HepG2 (cell line): ENCODE measurements at places on chromosomes 11 and 22. TPM values are rescaled to one million over a fixed set of nuclear protein-coding genes. Genes with fewer than 3 reads are reported as not detected.
A peak's percentile ranks its signal among the peaks of the same experiment; 100 is the strongest.

Gene DEPDC7
- 33.3 and 37.9 TPM in 2 replicates for total RNA-seq

DNA sequence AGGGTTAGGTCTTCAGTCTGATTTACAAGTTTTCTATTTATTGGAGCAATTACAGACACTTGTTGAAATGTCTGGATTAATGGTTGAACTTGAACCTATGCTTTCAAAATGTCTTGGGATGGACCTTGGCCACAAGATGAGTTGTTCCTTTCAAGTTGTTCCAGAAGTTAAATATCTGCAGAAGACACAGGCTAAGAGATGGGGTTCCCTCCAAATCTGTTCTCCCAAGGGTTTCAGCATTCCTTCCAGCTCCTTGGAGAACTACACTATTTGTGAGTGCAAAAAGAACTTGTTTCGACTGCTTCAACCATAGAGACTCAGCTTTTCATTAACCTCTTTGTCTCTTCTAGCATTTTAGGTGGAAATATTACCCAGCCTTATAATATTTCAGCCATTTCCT is 189.0 kb upstream of the BLID start:
- H3K27ac ChIP-seq: no peak overlapping the region
- no peaks in the 10 kb centered on the region for H3K27me3 ChIP-seq
- DNase-seq: no peak
- H3K4me3 ChIP-seq: no peak overlapping the region

GRCh38 chr11:19352072-19352770 is 111.5 kb upstream of the E2F8 start:
- DNase-seq: no peak
- no peaks in the 10 kb centered on the region for H3K4me1 ChIP-seq
- H3K27me3 ChIP-seq: no peaks in the 10 kb centered on the region
- H3K36me3 ChIP-seq: no peaks in the 10 kb centered on the region
- no peak overlapping the region for H3K4me3 ChIP-seq

DNA sequence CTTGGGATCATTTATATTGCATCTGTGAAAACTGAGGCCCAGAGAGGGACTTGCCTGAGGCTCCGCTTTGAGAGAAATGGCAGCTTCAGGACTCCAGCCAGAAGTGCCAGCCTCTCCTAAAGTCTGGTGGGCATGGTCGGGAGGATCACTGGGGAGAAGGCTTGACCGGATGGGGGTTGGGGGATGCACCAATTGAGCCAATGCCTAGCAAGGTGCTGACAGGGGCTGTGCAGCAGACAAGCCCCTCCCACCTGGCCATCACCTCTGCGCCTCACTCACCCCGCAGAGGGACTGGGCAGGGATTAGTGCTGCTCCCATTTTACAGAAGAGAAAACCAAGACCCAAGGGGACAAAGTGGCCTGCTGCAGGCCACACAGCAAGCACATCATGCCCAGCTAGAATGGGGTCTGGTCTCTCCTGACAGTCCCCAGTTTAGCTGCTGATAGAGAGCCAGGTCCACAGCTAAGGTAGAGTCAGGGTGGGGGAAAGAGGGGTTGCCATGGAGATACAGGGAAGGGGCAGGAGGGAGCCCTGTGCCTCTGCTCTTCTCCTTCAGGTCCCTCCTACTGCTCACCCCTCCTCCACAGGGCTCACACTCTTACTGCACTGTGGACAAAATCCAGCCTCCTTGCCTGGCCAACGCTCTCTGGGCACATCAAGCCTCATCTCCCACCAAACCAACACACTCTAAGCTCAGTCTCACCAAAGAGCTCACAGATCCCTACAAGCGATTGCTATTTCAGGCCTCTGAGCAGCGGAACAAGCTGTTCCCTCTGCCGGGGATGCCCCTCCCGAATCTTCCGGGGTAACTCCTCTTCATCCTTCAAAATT is 29.5 kb downstream of the TEF start:
- no peak for DNase-seq
- H3K27ac ChIP-seq: no peak overlapping the region
- H3K36me3 ChIP-seq: no peaks in the 10 kb centered on the region

Gene GSTT2B
- 0.53 and 1.5 TPM in 2 replicates for total RNA-seq

Gene OR4X2
- total RNA-seq: not detected in 2 replicates

DNA sequence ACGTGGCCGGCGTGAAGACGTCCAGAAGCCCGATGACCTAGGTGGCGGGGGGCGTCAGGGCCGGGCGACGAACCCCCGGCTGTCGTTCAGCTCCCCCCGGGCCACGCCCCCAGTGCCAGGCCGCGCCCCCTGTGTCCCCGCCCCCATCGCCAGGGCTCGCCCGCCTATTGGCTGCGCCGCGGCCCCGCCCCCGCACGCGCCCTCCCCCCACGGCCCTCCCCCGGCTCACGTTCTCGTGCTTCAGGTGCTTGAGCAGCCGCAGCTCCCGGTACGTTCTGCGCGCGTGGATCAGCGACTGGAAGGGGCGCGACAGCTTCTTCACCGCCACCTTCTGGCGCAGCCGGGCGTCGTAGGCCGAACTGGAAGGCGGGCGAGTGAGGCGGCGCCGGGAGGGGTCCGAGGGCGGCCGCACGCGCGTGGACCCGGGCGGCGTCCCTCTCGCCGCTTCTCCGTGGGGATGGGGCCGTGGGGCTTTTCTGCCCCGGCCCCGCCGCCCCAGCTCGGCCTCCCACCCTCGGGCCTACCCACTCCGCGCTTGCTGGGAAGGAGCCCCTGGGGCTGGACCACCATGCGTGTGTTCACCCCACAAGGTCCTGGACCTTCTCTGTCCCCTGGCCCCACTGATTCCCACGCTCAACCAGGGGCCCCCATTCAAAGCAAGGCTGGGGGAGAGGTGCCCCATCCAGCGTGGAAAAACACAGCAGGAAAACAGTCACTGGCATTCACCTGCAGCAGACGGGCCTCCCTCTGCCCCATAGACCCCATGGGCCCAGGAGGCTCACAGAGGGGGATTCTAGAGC is 2.4 kb downstream of the MAPK11 start:
- H3K27me3 ChIP-seq: peaks cover 65% of the 10 kb centered on the region
- H3K36me3 ChIP-seq: no peaks in the 10 kb centered on the region
- peaks cover 43% of the 10 kb centered on the region for H3K4me1 ChIP-seq
- H3K27ac ChIP-seq: no peak overlapping the region
- DNase-seq: no peak
- H3K4me3 ChIP-seq: peak overlapping the region; percentile 48; the same call in 1 of the 2 replicates

Gene TRIM51
- not detected in 2 replicates for total RNA-seq

DNA sequence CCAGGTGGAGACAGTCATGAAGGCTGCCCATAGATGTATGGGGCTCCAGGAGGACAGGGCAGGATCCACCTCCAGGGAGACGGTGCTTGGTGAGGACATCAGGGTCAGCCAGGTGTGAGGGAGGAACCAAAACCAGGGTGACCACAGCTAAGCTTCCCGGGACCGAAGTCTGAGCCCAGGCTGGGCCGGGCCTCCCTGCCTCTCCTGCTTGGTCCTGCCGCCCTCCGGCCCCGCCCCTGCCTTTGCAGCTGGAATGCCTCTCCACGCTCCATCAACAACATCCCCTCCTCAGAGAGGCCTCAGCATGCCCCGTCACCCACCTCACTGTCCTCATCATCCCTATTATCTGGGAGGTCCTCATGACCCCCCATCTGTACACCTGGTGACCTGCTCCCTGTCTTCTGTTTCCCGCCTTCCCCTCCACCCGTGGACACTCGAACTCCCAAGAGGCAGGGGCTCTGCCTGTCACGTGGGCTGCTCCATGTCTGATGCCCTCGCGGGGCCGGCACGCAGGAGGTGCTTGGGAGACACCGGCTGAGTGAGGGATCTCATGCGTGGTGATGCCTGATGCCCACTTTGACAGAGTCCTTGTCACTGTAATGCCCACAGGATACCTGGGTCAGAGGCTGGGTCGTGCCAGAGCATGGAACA is 59.4 kb downstream of the RTL6 start:
- no peaks in the 10 kb centered on the region for H3K4me1 ChIP-seq
- H3K27ac ChIP-seq: no peak overlapping the region
- no peaks in the 10 kb centered on the region for H3K36me3 ChIP-seq
- H3K4me3 ChIP-seq: no peak overlapping the region
- peaks cover 50% of the 10 kb centered on the region; the same call in 2 of the 3 replicates for H3K27me3 ChIP-seq

Gene TMPRSS13
- not detected in 2 replicates for total RNA-seq

DNA sequence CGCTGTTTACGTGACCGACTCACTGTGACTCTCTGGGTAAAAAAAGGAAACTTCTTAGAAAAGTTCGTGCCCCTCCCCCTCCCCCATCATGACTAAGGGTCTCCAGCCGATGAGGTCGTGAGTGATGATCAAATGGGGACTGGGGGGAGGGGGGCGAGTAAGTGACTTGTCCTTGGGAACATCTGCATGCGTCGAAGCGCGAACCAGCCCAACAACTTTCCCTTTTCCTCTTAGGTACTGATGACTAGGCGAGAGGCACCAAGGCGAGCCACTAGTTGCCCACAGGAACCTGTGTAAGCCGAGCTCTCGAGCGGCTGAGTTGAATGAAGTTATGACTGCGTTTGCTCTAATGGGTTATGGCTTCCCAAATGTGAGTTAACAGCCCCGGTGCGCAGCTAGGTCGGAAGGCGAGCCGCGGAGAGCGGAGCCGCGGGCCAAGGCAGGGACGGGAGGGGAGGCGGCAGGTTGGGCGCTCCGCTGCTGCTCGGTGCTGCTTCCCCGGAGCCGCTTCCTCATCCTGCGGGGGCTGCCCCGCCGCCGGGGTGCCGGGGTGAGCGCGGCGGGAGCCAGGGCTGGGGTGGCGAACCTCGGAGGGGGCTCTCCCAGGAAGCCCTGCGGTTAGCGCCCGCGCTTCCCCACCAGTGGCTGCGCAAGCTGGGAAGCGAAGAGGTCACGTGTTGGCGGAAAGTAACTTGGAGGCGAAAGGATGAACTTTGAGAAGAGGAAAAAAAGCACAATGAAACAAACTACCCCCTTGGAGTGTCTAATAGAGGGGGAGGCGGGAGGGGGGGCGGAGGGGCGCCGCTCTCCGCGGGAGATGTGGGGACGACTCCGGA is 22.1 kb upstream of the BDNF start:
- no peaks in the 10 kb centered on the region for H3K36me3 ChIP-seq
- H3K4me1 ChIP-seq: no peaks in the 10 kb centered on the region
- H3K4me3 ChIP-seq: no peak overlapping the region
- DNase-seq: no peak
- peaks cover 31% of the 10 kb centered on the region; the same call in 2 of the 3 replicates for H3K27me3 ChIP-seq

GRCh38 chr11:60769273-60769672 is 12.6 kb downstream of the MS4A15 start:
- no peak overlapping the region for H3K4me3 ChIP-seq
- H3K27ac ChIP-seq: no peak overlapping the region
- H3K27me3 ChIP-seq: no peaks in the 10 kb centered on the region
- H3K4me1 ChIP-seq: no peaks in the 10 kb centered on the region
- DNase-seq: no peak

DNA sequence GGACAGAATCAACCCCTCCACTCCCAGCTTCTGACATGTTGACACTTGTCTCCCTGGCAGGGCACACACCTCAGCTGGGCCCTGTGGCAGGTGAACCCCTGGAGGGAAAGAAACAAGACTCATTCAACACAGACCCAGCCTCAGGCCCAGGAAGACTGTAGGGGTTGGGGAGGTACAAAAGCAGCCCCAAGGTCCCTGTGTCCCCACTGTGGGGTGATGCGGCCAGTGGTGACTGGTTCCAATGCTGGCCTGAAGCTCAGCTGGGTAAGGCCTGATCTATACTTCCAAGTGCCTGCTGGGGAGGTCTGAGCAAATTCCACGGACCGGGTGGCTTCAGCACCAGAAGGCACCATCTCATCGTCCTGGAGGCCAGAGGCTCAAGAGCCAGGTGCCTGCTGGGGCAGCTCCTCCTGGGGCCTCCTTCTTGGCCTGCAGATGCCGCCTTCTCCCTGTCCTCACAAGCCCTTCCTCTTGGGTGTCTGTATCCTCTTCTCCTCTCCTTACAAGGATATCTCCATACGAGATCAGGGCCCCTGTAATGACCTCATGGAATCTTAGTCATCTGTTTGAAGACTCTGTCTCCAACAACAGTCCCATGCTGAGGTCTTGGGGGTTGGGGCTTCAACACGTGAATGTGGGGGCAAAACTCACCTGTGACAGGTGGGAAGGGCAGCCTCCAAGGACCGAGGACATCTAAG is 1492.1 kb downstream of the BRD1 start:
- no peak overlapping the region for H3K4me3 ChIP-seq
- no peaks in the 10 kb centered on the region for H3K4me1 ChIP-seq
- no peak overlapping the region for H3K27ac ChIP-seq
- H3K36me3 ChIP-seq: no peaks in the 10 kb centered on the region
- peaks cover 3% of the 10 kb centered on the region for H3K27me3 ChIP-seq

Gene KRTAP5-11
- total RNA-seq: not detected in 2 replicates

Gene RAB30
- 5.0 and 8.8 TPM in 2 replicates for total RNA-seq

DNA sequence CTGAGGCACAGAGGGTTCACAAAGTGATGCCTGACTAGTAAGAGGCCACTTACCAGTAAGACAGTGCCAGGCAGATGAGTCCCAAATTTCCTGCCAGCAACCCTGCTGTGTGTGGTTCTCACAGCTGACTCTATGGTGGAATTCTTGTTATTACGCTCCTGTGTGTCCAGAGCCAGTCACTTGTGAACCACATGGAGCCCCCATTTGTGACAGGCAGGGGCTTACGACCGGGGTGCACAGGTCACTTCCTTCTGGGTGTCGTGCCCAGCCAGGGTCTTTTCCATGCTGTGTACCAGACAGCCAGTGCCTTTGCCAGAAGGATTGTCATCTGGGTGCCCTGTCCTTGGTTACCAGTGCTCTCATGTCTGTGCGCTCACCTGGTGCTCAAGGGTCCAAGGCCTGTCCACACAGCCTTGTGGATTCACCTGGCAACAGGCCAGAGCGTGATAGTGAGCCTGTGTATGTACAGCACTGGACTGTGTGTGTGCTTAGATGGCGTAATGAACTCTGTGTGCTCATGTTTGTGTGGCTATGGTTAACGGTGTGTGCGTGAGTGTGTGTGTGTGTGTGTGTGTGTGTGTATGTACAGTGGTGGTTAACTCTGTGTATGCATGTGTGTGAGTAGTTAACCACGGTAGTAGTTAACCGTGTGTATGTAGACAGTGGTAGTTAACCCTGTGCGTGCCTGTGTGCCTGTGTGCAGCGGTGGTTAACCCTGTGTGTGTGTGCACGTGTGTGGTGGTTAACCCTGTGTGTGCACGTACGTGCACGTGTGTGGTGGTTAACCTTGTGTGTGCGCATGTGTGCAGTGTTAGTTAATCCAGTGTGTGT is 18.6 kb downstream of the GRAMD4 start:
- H3K27me3 ChIP-seq: no peaks in the 10 kb centered on the region
- H3K36me3 ChIP-seq: no peaks in the 10 kb centered on the region
- H3K27ac ChIP-seq: peak overlapping the region; percentile 86
- H3K4me1 ChIP-seq: peaks cover 57% of the 10 kb centered on the region
- H3K4me3 ChIP-seq: no peak overlapping the region

- H3K4me1 ChIP-seq: no peaks in the 10 kb centered on the region
- no peak overlapping the region for H3K27ac ChIP-seq
- no peak for DNase-seq
- H3K27me3 ChIP-seq: peaks cover 4% of the 10 kb centered on the region
Measured at GRCh38 chr11:76604081-76604625, 66.4 kb downstream of the LRRC32 start.

Gene TESMIN
- 0.15 and 0.60 TPM in 2 replicates for total RNA-seq
